Mucosa of descending colon (tissue), 3 donors: ENCODE measurements at places on chromosomes 7 and 10. TPM values are rescaled to one million over a fixed set of nuclear protein-coding genes. Genes with fewer than 3 reads are reported as not detected.

ATP6V0E2 gene
- total RNA-seq = 20.9 TPM

CALML3 gene
- total RNA-seq = not detected

ACSM6 gene
- not detected for total RNA-seq

NPY4R gene
- 11.2 TPM for total RNA-seq

CHN2 gene
- 41.5 TPM for total RNA-seq

RNF133 gene
- total RNA-seq = 1.1 TPM

ACTL6B gene
- not detected for total RNA-seq

MRM2 gene
- total RNA-seq = 17.2 TPM

TMEM229A gene
- not detected for total RNA-seq

TRIP6 gene
- 30.0 TPM for total RNA-seq

RBM20 gene
- total RNA-seq = 0.46 TPM

EPO gene
- total RNA-seq = not detected

CYP3A7 gene
- 0.39 TPM for total RNA-seq

OPN1SW gene
- not detected for total RNA-seq

AKR1C4 gene
- not detected for total RNA-seq

NEURL1 gene
- 42.9 TPM for total RNA-seq
